ENCODE measurements at places on chromosomes 1 and 21. TPM values are rescaled to one million over a fixed set of nuclear protein-coding genes. Genes with fewer than 3 reads are reported as not detected.

TRAF3IP3 gene
- 166 TPM for total RNA-seq

CHIA gene
- not detected for total RNA-seq

FCRL6 gene
- total RNA-seq = not detected

TMPRSS15 gene
- total RNA-seq = not detected

RBM11 gene
- 1.6 TPM for total RNA-seq

DBT gene
- 9.8 TPM for total RNA-seq

PLA2G2F gene
- not detected for total RNA-seq

PODN gene
- not detected for total RNA-seq

ETV3L gene
- 0.29 TPM for total RNA-seq

VHLL gene
- total RNA-seq = not detected

TDRD5 gene
- not detected for total RNA-seq

LCE6A gene
- total RNA-seq = not detected

LMX1A gene
- total RNA-seq = not detected

ZBTB37 gene
- total RNA-seq = 21.1 TPM

ACTL8 gene
- not detected for total RNA-seq

KCNQ4 gene
- 0.27 TPM for total RNA-seq

PADI2 gene
- total RNA-seq = 9.9 TPM

KCNN3 gene
- 1.1 TPM for total RNA-seq

OR2L8 gene
- not detected for total RNA-seq

ANXA9 gene
- total RNA-seq = not detected

ZNF648 gene
- total RNA-seq = not detected

TENT5C gene
- 56.2 TPM for total RNA-seq

HPCAL4 gene
- total RNA-seq = not detected

- DNase-seq = no peak
Observed at GRCh38 chr1:63828322-63829044, 54.7 kb downstream of the ROR1 start.

GRCh38 chr1:180267211-180267561, 37.1 kb downstream of the LHX4 start:
- DNase-seq = no peak

DNA sequence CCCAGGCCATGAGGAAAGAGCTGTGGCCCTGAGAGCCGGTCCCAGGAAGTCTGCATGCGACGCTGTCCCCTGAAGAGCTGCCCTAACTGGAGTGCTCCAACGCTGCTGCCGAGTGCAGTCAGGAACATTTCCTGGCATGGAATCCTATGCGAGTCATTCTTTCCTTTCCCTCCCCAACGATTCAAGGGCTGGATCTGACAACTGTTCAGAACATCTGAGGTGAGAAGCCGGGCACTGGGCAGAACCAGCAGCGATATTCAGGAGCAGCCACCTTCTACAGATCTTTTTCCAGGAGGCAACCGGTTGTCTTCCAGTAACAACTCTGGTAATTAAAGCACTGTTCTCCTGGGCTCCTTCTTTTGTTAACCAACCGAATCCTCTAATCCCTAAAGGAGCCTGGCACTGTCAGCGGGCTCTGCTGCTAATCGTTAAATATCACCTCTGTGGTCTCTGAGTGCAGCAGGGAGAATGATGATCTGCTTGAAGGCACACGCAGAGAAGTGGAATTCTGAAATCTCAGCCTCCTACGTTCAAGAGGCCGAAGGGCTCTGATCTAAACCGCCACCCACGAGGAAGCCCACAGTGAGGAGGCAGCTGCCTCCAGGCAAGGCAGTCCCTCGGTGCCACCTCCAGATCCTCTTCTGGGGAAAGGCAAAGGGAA, 55.8 kb downstream of the SLC45A1 start:
- no peak for DNase-seq

DNA sequence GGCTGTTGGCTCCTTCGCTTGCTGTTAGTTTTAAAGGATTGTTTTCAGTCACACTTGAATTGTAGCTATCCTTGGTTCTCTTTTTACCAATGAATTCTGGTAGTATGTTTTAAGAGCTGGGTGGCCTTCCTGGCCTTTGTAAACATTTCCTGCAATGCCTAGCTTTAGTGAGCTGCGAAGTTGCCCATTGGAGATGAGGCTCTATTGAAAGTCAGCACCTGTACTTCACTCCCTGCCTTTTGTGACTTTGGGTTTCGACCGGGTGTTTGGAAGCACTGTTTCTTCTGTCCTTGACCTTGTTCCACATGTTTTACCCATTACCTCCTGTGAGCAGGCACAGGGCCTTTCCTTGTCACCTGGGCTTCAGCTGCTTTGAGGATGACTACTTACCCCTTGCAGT, 64.7 kb downstream of the DYRK1A start:
- DNase-seq = no peak

- no peak for DNase-seq
Observed at GRCh38 chr1:222243902-222244301, 304.0 kb downstream of the HHIPL2 start.

DNA sequence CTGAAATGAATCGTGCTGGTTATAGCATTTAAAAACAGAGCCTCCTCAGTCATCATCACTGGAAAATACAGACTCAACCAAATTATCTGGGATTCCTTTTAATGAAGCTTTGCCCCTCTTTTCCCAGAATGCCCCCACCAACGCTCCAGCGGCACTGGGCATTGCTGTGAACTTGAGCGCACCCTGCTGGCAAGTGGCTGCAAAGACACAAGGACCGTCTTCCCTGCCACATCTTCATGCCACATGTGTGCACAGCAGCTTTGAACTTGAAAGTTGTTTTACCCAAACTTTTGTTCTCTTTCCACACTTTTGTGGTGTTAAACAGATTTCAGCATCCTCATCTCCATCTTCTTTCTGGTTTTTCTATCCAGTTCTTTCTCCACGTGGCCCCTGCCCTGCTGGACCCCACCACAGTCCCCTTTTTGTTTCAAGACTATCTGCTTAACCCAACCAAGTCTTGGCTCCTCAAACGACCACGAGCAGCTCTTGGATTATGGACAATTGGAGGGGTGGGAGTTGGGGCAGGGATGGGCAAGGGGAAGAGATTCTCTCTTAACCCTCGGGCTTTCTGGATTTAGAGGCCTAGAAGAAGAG, 12.8 kb upstream of the LMX1A start:
- DNase-seq = no peak

DNA sequence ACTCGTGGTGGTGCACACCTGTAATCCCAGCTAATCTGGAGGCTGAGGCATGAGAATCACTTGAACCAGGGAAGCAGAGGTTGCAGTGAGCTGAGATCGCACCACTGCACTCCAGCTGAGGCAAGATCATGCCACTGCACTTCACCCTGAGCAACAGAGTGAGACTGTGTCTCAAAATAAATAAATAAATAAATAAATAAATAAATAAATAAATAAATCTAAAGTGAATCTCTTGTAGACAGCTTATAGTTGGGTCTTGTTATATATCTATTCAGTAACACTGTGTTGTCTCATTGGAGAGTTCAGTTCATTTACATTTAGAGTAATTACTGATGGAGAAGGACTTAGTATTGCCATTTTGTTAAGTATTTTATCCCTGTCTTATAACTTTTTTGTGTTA, 258.4 kb downstream of the LRRC40 start:
- DNase-seq = no peak

GRCh38 chr1:32538887-32539583, at the start of gene ZBTB8A:
TSS of gene ZBTB8A (plus strand) at chr1:32539427. CDS start at chr1:32592932, 53,505 bp downstream.
- DNase-seq = peak; percentile 17

GRCh38 chr1:66532798-66533783, 862 bp upstream of the SGIP1 start:
- no peak for DNase-seq

DNA sequence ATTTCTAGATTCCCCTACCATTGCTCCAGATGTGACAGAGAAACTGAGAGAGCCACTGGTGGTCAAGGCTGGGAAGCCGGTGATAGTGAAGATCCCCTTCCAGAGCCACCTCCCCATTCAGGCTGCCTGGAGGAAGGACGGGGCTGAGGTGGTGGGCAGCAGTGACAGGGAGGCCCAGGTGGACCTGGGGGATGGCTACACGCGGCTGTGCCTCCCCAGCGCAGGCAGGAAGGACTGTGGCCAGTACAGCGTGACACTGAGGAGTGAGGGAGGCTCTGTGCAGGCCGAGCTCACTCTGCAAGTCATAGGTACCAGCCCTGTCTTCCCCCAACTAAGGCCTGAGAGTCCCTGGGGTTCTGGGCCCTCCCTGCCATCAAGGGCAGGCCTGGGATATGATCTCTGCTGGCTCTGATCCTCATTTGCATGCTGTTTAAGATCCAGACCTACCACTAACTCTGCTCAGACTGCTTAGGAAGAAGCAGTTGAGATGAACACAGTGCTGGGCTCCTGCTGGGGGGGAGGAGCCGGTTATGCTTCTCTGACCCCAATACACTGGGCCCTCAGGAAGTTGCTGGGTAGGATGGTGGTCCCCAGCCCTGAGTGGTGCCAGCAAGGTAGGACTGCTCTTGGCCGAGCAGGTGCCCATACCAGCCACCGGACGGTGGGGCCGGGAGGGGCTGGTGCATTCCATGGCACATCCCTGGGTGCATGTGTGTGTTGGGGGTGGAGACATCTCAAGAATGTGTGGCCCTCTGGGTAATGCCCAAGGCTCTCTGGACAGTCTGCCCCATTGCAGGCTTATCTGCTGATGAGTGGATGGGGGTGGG, 25.1 kb downstream of the IGFN1 start:
- no peak for DNase-seq

- no peak for DNase-seq
Observed at GRCh38 chr1:188706742-188707141, 1770.9 kb downstream of the BRINP3 start.

GRCh38 chr1:118991448-118991847, 3.3 kb upstream of the TBX15 start:
- no peak for DNase-seq

- no peak for DNase-seq
Observed at GRCh38 chr1:199335496-199335895, 692.0 kb upstream of the NR5A2 start.

GRCh38 chr1:15709226-15709625, 25.1 kb downstream of the PLEKHM2 start:
- no peak for DNase-seq

DNA sequence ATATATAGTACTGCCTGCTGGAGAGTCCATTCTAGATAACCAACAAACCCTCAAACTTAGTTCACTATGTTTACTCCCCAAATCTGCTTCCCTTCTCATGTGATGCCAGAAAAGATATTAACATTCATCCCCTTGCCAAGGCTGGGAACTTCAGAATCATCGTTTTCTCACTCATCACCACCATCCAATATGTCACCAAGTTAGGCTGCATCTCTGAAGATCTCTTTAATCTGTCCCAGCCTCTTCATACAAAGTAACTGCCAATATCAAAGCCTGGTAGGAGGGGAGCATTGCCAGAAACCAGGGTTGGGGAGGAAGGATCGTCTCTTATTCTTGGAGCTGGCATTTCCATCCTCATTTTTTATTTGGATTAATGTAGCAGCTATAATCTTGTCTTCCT, 71.6 kb downstream of the XCL2 start:
- DNase-seq = no peak

DNA sequence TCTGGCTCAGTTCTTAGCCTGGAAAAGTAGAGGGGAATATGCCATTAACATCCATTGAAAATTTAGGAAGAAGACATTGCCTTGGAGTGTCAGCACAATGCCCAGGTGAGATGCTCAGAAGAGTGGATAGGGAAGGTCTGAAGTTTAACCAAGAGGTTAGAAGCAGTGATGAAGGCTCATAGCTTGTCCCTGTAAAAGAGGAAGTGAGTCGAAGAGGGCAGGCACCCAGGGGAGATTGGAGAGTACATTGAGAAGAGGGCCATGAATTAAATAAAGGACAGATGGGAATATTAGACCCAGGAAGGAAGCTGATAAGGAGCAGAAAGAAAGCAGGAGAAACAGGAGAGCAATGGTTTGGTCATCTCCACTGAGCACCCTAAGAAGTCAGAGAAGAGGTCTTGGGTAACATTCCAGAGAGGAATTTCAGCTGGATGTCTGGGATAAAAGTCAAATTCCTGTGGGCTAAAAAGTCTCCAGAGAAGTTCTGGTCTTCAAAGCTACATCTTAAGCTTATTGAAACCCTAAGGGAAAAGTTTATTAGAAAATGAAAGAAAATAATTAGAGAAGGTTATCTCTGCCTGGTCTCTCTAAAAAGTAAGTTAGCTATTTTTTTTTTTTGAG, 17.3 kb downstream of the C8B start:
- DNase-seq = no peak

DNA sequence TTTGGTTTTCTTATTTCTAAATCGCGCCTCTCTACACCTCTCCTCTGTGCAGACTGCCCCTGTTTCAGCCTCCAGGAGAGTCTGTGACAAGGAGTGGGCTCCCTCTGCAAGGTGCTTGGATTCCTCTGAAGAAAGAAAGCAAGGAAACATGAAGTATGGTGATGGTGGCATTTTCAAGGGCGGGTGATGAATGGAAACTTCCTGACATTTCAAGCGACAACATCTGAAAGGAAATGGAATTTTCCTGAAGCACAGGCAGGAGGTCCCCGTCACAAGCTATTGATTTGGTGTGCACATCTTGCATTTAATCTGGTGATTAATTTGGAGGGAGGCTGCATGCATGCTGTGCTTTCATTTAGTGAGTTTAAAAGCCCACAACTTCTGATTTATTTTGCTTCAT, 164.6 kb upstream of the FGGY start:
- DNase-seq = no peak

GRCh38 chr1:94084085-94084484, 36.9 kb downstream of the ABCA4 start:
- DNase-seq = no peak

DNA sequence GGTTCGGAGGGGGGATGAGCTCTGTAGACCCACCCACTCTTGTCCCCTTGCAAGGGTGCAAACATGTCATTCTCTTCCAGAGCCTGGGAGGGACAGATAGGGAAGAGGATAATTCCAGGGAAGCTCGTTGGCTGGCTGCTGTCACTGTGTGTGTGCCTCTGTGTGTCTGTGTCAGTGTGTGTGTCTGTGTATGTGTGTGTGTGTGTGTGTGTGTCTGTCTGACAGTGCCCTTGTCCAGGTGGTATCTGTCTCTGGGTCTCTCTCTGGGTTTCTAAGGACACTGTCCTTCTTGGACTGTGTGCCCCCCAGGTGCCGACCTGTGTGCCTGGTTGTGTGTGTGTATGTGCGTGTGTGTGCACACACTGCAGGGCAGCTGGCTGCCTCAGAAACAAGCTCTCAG, 90.5 kb downstream of the ACTL8 start:
- DNase-seq = no peak

GRCh38 chr1:164841702-164842465, 282.9 kb downstream of the PBX1 start:
- no peak for DNase-seq

GRCh38 chr1:31880957-31881687, 57.0 kb downstream of the PTP4A2 start:
- DNase-seq = no peak

DNA sequence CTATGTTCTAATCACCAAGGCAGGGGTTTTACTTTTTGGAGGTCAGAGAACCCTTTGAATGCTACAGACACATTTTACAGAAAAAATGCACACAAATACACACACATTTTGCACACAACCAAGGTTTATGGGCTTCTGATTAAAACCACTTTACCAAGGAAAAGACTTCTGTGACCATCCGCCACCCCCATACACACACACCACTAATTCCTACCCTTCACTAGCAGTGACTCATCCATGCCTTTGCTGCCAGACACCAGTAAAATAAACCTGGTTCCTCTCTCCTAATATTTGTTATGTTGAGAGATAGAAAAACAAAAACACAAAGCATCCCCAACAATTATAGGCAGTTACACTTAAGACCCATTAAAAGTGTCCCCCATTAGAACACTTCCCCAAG, 12.9 kb downstream of the PIGM start:
- DNase-seq = no peak

GRCh38 chr1:199685369-199685768, 342.1 kb upstream of the NR5A2 start:
- no peak for DNase-seq

Data from activated B cell treated with CpG ODN at 0.5 μM for 24 hours (primary cell).